ENCODE measurements at places on chromosomes 3 and 15. TPM values are rescaled to one million over a fixed set of nuclear protein-coding genes. Genes with fewer than 3 reads are reported as not detected.

SLC28A2 gene
- not detected for polyA plus RNA-seq

ALDH1L1 gene
- polyA plus RNA-seq, result 3.6 TPM

PPARG gene
- polyA plus RNA-seq, result 2.6 TPM

IL17RD gene
- 0.31 TPM for polyA plus RNA-seq

MEGF11 gene
- not detected for polyA plus RNA-seq

COLQ gene
- polyA plus RNA-seq, result 0.65 TPM

ADAMTSL3 gene
- 0.18 TPM for polyA plus RNA-seq

CILP gene
- polyA plus RNA-seq, result 1.6 TPM

Measured in esophagus (tissue), 2 donors.